Large intestine (tissue), 12 donors: ENCODE measurements at places on chromosomes 6 and 20.
A peak's percentile ranks its signal among the peaks of the same experiment; 100 is the strongest.

- no peak for DNase-seq
Measured at GRCh38 chr6:125558241-125558843, 191.1 kb upstream of the HEY2 start.

DNA sequence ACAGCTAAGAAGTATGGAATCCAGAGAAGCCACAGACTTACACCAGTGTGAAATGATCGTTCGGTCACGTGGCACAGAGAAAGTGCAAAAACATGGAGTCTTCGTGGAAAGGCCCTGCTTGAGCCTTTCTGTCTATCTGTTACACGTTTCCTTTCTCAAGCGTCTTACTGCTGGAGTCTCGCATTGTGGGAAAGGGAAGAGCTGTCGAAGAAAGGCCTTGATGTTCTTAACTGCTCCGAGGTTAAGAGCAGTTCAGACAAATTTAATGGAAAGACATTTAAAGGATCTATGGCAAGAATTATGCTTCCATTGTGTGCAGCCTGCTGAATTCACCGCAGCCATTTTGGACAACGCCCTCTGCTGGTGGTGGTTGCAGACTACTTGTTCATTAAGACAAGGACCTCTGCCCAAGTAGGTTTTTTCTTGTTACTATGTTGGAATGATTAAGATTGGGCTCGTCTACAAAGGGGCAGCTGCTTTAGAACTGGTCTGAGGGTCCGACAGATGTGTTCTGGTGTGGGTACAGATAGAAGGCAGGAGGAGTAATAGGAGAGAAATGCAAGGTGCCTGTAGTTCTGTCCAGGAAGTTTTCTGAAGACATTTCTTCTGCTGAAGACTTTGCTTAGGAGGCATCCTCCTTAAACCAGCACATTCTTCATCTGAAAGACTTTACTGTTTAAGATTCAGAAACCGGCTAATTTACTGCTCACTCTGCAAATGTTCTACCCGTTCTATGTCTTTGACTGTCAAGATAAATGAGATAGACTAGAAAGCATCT is 24.7 kb upstream of the CCN6 start:
- peak; percentile 31 for DNase-seq

DNA sequence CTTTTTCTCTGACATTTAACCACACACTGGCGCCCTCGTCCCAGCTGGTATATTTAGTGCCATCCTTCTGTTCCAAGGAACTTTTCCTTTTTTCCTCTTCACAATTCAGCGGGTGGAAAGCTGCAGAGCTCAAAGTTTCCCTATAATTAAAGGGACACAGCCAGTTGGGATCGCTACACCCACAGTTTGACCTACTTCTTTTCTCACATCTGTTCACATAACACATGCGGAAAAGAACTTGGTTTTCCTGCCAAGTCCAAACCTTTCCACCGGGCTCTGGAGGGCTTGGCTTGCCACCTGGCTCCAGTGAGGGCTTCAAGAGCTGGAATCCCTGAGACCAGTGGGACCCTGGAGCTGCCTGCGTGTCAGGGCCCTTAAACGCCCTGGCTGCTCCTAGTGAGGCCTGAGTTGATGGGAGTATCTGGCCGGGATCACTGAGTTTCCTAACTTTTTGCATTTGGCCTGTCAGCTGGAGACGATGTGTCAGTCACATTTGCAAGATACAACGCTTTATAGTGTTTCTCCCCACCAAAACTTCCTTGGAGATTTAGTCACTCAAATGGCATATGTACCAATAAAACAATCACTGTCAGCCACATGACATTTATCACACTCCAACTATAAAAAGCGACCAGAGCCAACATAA is 176.0 kb downstream of the SASH1 start:
- DNase-seq: no peak

DNA sequence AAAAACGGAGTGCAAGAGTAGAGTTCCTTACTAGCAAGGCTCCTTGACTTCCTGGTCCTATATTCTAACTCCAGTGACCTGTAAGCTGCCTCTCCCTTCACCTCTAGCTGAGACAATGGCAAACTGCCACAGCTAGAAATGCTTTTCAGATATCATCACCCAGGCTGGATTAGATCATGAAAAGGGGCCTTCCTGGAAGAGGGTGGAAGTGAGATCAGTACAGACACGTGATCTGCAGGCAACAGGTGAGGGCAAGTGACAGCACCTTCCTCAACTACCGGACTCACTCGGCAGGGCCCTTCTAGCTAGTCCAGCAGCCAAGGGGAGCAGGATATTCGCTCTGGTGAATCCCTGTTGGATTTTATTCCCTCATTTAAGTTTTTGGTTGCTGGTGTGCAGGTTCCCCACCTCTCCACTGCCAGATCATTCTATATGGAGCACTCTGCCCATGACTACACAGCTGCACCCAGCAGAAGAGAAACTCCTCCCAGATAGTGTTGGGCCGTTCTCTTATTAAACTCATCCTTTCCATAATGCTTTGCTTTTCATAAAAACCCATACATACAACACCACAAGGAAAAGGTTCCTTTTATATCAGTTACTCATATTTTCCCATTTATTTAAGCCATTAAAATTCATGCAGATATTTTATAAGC is 26.4 kb upstream of the FAM83C start:
- peak; percentile 95 for DNase-seq

DNA sequence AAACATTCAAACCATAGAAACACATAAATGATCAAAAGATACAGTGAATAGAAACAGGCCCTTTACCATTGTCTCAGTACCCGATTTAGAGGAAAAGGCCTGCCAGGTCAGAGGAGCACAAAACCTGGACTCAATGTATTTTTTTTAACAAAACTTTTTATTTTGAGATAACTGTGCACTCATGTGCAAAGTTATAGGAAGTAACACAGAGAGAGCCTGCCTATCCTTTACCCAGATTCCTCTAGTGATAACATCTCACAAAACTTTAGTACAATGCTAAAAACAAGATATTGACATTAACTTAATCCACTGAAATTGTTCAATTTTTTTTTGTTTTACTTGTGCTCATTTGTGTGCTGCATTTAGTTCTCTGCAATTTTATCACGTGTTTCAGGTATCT is 36.8 kb upstream of the SAMD3 start:
- DNase-seq: no peak

- no peak for DNase-seq
Measured at GRCh38 chr6:153170511-153170910, 39.4 kb upstream of the RGS17 start.
